Right kidney (tissue), 9 donors: ENCODE measurements at places on chromosomes 1 and 21.
A peak's percentile ranks its signal among the peaks of the same experiment; 100 is the strongest.

DNA sequence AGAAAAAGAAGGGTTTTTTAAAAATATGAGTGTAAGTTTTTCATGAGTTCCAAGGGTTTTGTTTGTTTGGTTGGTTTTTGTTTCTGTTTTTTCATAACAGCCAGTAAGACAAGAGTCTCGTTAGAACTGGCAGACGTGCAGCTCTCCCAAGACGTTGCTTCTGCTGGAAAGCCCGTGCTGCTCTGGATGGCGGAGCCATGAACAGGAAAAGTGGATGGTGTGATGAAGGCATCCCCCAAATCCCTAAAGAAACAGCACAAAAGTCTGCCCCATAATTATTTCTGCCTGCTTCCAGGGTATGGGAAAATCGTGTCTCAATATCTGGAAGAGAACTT lies 157.9 kb upstream of the BACE2 start:
- no peak for DNase-seq

- DNase-seq: no peak
Observed at GRCh38 chr1:31888291-31888690, 49.9 kb downstream of the PTP4A2 start.

GRCh38 chr1:151367658-151368392 lies 4.7 kb downstream of the SELENBP1 start:
- no peak for DNase-seq

DNA sequence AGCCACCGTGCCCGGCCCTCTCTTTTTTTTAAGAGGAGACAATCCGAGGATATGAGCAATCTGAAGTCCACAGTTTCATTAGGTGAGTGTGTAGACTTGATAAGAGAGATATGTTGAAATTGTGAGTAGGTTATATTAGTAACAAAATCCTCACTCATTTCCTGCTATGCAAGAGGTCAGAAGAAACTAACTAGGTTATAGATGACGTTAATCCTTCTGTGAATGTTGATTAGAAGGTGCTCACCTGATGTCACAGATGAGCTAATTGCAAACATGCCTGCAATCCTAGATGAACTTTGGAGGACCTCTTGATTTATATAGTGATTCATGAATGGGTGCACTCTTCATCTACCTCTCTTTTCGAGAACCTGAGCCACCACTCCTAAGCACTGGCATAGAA lies 29.3 kb downstream of the NTMT2 start:
- DNase-seq: no peak

GRCh38 chr1:237269938-237270337 lies 228.0 kb downstream of the RYR2 start:
- no peak for DNase-seq

DNA sequence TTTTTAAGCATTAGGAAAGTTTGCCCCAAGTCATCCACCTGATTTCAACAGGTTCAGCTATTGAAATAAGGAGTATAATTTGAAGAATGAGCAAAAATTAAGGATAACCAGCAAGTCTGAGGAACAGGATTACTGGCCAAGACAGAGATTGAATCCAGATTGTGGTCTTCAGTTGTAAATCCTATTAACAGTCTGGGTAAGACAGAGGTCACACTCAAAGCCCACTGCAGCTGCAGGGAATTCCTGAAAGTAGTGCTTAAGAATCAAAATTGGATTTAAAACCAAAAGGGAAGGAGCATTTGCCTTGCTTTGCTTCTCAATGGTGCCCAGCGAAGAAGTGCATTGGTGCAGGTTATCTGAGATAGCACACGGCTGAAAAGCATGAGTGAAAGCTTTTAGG lies 6.4 kb upstream of the LORICRIN start:
- no peak for DNase-seq

DNA sequence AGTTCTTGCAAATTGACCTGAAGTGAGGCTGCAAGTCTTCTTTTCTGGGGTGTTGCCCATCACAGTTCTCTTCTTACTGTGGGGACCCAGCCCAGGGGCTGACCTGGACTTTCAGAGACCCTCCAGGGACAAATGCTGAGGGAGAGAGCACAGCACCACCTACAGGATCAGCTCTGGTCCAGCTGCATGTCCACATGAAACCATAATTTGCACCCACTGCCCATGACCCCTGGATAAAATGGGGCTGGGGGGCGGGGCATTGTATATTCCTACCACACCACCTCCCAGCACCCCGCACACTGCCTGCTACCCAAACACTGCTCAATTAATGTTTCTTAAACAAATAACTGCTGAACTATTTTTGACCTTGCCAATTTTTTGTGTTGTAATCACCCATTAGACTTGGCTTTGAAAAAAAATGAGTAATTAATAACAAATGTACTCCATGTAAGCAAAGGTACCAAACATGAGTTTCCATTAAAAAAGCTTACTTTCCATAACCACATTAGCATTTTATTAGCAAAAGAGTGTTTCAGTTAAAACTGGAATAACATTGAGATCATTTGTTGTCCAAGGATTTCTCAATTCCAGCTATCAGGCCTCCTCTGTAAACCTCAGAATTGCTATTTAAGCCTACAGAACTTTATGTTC lies 168.0 kb upstream of the RAB4A start:
- DNase-seq: no peak

DNA sequence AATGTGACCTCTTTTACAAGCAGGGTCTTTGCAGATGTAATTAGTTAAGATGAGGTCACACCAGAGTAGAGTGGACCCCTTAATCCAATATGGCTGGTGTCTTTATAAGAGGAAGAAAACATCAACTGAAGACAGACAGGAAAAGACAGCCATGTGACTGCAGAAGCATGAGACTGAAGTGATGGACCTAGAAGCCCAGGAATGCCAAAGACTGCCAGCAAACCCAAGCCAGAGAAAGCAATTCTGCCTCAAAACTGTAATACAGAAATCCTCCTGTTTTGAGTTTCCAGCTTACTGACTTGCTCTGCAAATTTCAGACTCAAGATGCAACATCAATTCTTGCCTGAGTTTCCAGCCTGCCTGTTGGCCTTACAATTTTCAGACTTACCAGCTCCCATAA lies 17.3 kb downstream of the ENAH start:
- no peak for DNase-seq

GRCh38 chr1:164823486-164824279 lies 264.7 kb downstream of the PBX1 start:
- DNase-seq: no peak

GRCh38 chr1:1291548-1292441 lies 11.6 kb downstream of the SCNN1D start:
- DNase-seq: peak; percentile 72

DNA sequence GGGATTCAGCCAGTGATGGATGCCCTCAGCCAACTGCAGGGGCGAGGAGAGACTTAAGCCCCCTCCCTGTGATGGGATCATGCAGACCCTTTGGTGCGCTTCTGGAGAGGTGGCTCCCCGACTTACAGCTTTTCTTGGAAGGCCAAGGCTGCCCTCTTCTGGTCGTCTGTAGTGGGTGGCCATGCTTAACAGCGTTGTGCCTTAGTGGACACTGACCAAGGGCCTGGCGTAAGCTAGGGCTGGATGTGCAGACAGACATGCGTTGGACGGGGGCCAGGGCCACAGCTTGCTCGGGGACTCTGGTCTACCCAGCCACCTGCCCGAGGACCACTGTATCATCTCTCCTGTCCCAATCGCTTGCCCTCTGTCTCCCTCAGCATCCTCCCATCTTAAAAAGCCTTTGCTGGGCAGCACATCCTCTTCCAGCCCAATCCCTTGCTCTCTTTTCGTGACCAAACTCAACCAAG lies 5.5 kb downstream of the AZIN2 start:
- peak; percentile 64 for DNase-seq

GRCh38 chr1:11204396-11205190 lies 15.4 kb downstream of the ANGPTL7 start:
- DNase-seq: no peak

- no peak for DNase-seq
Observed at GRCh38 chr1:110596312-110596711, 9.8 kb downstream of the KCNA2 start.

DNA sequence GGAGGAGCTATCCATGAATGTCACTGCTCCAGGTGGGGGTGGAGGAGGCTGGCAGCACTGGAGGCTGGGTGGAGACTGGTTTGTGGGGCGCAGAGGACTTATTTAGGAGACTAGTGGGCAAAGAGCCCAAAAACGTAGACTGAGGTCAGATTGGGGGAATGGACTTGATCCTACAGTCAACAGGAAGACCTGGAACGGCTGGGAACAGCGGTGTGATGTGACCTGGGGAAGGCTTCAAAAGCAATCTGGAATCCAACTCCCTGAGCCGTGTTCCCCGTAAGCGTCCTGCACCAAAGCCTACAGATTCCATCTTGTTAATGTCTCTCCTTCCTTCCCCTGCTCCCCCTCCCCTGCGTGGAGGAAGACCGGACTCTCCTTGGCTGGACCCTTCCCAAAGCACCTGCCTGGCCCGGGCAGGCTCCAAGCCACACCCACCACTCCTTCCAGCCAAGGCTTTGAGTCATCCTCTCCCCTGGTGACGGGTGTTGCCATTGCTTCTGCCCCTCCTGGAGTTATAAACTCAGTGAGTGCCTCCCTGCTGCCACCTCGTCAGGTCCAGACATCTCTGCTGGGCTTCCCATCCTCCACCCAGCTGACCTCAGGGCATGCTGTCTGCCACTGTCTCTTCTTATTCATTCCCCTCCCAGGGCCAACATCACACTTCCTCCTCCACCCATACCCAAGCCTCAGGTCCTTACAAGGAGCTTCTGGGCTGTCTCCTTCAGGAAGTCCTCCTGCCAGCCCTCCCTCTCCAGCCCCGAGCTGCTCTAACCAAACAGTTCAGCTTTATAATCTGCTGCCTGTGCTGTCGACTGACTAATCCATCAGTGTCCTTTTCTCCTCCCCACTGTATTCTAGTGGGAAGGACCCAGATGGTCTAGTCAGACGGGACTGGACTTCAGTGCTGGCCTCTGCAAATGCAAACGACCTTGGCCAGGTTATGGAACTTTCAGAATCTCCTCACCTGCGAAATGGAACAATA lies 1.6 kb upstream of the CLSTN1 start:
- DNase-seq: peak; percentile 35

- DNase-seq: no peak
Observed at GRCh38 chr21:37956772-37957171, 40.5 kb upstream of the KCNJ6 start.

- no peak for DNase-seq
Observed at GRCh38 chr1:204223129-204223860, 9.5 kb upstream of the GOLT1A start.

- no peak for DNase-seq
Observed at GRCh38 chr1:59900640-59901039, 25.9 kb downstream of the CYP2J2 start.

DNA sequence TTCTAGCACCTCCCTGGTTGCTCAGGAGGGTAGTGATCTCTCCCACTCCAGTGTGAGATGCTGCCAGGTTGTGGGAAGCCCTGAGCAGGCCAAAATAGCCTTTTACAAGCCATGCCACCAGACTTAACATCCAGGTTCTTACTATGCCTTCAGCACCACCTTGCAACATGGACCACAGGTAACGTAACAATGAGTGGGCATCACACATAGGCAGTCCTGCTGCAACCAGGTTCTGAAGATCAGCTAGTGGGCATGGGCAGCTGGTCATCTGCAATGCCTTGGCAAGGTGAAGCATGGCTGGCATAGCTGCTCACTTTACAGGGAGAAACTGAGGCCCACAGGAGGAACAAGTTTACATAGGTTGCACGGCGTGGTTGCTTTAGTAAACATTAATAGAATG lies 40.7 kb downstream of the DHCR24 start:
- no peak for DNase-seq

GRCh38 chr1:226033582-226033981 lies 28.9 kb upstream of the H3-3A start:
- DNase-seq: no peak

DNA sequence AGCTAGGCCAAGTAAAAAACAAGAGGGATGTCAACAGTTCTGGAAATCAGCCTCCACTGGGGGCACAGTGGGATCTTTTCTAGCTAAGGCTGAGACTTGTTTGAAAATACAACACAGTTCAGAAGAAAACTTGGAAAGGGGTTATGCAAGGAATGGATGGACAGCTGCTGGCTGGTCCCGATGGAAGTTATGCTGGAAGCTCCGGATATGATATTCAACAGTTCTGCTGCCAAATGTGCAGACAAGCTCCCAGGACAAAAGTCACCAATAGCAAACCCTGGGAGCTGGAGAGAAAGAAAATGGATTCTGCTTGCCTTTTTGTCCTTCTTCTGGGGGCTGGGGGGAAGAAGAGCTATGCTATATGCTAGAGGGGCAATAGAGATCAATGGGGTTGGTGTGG lies 14.3 kb downstream of the LMX1A start:
- no peak for DNase-seq

DNA sequence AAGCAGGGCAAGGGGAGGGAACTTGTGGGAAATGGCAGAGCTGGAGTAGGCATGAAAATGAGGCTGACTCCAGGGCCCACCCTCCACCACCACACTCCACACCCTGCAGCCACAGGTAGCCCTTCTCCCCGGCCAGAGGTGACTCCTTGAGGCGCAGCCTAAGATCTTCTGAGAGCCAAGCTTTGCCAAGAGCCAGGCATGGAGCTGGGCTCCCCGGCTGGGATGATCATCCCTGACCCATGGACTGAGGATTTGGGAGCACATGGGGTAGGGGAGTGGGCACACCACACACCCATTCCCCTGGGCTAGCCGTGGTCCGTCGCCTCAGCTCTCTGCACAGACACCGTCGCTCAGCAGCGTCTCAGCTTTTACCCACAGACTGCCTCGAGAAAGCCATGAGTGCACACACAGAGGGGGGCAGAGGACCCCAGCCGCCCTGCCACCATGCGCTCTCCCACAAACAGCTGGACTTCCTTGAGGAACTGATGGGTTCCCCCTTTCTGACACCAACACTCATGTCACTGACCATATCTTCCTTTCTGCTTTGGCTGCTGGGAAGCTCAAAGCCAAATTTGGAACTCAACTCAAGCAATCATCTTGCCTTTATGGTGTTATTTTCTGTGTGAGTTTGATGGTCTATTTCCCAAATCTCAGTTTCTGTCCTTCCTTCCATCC lies 123.6 kb upstream of the RUNX3 start:
- DNase-seq: no peak

DNA sequence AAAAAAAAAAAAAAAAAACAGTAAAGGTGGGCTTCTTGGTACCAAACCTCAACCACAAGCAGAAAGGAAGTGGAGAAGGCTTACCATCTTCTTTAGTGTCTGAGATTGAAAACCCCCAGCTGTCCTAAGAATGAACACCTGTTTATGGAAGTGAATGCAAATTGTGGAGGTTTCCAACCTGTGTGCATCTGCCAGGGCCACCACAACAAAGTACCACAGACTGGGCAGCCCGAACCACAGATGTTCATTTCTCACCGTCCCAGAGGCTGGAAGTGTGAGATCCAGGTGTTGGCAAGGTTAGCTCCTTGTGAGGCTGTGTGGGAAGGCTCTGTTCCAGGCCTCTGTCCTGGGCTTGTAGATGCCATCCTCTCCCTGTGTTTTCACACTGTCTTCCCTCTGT lies 348.7 kb downstream of the SETD4 start:
- no peak for DNase-seq

GRCh38 chr21:45322960-45323461 lies 35.3 kb upstream of the POFUT2 start:
- no peak for DNase-seq
